ENCODE measurements at places on chromosomes 5 and 9. TPM values are rescaled to one million over a fixed set of nuclear protein-coding genes. Genes with fewer than 3 reads are reported as not detected.

Gene CCL27
- total RNA-seq, result not detected

GRCh38 chr9:136300866-136301265 lies 3.0 kb downstream of the CCDC187 start:
- H3K4me3 ChIP-seq, result no peak overlapping the region
- H3K27me3 ChIP-seq, result no peaks in the 10 kb centered on the region
- no peaks in the 10 kb centered on the region for H3K4me1 ChIP-seq
- H3K27ac ChIP-seq, result no peak overlapping the region
- H3K36me3 ChIP-seq, result no peaks in the 10 kb centered on the region

- no peak overlapping the region for H3K4me3 ChIP-seq
- no peaks in the 10 kb centered on the region for H3K36me3 ChIP-seq
- H3K4me1 ChIP-seq, result no peaks in the 10 kb centered on the region
- H3K27me3 ChIP-seq, result no peaks in the 10 kb centered on the region
- no peak for DNase-seq
Measured at GRCh38 chr5:141825791-141826560, 52.2 kb downstream of the PCDH1 start.

DNA sequence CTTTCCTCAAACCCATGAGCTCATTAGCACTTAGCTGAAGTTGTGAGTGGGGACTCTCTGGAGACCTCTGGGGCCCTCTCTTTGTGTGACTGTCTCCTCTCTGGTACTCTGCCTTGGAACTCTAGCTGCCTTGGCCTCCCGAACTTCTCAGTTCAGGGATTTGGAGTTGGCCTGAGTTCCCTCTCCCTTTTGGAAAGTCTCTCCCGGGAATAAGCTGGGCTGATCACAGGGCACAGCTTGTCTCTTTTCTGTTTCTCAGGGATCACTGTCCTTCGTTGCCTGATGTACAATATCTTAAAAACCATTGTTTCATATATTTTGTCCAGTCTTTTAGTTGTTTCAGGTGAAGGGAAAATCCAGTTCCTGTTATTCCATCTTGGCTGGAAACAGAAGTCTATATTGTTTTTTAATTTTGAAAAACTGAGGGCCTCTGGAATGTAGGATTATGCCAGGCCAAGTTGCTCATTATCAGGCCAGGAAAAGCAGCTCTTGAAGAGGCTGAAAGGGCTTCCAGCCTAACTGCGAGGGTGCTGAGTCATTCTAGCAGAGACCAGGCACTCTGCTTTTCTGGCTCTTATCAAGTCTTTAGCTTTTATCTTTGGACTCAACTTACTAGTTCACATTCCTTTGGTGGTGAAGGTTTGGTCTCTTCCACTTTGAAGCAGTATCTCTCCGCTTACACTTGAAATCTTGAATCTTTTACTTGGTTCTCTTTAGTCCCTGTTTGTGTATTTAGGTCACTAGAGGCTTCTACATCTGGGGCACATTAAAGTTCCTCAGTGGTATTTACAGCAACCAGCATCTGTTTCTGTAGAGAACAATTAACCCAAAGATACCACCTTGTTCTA lies 8.4 kb upstream of the RGS3 start:
- H3K27ac ChIP-seq, result peak overlapping the region; percentile 79
- no peak for DNase-seq
- H3K4me1 ChIP-seq, result peaks cover 5% of the 10 kb centered on the region
- H3K27me3 ChIP-seq, result no peaks in the 10 kb centered on the region

DNA sequence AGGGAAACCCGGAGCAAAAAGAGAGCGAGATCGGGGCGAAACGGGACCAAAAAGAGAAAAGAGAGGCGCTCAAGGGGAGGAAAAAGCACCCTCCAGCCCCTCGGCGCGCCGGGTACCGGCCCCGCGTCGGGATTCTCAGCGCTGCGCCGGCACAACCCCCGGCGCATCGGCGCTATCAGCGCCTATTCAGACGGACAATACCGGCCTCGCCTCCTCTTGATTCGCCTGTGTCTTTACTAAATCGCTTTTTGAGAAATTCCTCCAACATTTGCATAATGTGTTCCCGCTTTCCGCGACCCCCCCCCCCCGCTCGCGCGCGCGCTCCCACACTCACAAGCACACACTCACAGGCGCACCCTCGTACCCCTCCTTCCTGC lies 578 bp downstream of the LHX6 start:
- no peak overlapping the region for H3K27ac ChIP-seq
- DNase-seq, result no peak
- H3K4me3 ChIP-seq, result peak overlapping the region; percentile 1
- H3K27me3 ChIP-seq, result no peaks in the 10 kb centered on the region
- H3K36me3 ChIP-seq, result no peaks in the 10 kb centered on the region

Data from aorta (tissue), 5 donors.